ENCODE measurements at places on chromosomes 11 and 22.

DNA sequence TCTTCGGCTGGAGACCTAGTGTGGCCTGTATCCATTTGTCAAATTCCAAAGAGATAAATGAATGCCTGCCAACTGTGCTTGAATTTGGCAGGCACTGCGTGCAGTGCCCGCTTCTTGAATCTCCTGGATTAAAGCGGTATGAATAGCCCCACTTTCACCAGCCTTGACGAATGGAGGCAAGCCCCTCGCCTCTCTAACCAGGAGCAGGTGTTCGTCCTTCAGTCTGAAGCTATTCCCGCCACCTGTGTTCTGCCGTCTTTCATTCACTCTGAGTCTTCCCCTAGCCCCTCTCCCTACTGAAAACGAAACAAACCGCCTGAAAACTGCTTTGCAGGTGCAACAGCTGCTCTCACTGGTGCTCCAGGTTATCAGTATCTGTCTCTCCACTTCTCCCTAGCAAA, 11.2 kb downstream of the NLRP14 start:
- DNase-seq = no peak

DNA sequence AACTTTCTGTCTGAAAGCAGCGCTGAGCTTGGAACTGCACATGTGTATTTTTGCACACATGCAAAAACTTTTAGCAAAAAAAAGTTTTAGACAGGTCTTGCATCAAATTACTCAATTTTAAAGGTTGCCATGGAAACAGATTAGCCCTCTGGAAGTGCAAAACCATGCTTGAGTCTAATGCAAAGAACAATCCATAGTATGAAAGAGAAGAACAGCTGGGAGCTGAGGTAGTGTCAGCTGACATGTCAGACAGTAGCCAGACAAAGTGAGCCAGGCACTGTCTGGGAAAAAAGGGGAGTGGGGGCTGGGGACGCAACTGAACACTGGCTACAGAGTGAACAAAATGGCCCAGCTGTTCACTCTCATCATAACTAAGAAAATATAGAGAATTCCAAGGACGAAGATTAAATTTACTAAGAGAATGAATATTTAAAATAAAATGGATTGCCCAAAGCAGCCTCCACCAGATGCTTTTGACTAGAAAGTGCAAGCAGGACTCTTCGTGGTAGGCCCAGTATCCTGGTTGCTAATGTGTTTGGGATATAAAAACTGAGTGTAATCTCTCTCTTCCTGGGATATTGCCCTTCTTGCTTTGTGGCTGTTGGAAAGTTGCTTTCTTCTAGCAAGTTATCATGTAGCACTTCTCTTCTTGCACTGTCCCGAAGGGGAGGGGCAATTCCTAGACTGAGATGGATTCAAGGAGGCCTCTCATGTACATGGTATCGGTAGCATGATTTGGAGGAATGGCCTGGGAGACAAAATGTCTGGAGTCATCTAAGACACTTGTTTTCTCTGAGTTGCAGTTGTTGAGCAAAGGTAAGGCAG, 434.1 kb upstream of the FAT3 start:
- no peak for DNase-seq

DNA sequence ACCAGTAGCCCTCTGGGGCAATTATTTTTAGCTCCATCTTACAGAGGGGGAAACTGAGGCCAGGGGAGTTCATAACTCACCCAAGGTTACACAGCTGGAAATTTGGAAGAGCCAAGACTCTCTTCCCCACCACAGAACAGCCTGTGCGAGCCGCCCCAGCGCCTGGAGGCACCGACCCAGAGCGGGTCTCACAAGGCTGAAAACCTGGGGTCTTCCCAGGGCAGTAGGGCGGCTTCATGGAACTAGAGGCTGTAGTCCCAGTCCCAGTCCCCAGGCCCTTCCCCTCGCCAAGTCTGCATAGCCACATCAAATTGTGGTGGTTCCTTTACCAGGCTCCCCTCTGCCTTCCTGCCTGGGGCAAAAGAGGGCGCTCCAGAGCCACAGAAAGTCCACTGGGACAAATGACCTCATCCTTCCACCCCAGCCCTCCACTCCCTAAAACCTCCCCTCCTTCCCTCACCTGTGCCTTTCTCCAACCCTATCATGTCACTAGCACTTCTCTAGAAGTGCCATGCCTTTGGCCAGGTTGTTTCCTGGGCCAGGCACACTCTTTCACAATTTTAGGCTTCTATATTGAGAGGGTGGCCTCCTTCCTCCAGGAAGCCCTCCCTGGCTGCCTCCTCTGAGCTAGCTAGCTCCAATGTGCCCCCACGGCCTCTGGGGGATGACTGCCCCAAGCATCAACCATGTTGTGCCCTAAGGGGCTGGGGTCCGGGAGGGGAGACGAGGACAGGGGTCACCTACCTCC, 15.2 kb upstream of the CDC42EP1 start:
- no peak for DNase-seq

GRCh38 chr22:34736081-34736480, 329.9 kb upstream of the ISX start:
- no peak for DNase-seq

DNA sequence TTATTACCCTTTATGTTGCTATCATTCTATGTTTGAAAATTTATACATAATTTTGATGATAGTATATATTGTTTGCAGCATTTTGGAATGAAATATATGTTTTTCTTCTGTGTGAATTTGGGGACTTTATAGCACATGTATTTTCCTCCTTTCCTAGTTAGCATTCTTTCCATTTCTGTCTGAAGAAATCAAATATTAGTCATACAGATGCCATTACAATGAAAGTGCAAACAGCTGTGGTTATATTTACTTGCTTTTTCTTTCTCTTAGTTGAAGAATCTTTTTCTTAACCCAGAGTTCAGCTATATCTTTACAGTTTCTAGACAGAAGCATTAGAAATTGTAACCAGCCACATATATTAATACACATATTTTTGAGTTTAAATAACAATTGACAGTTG, 753.1 kb upstream of the ARHGAP42 start:
- DNase-seq = no peak

GRCh38 chr22:23250056-23250784, 69.9 kb downstream of the BCR start:
- no peak for DNase-seq

DNA sequence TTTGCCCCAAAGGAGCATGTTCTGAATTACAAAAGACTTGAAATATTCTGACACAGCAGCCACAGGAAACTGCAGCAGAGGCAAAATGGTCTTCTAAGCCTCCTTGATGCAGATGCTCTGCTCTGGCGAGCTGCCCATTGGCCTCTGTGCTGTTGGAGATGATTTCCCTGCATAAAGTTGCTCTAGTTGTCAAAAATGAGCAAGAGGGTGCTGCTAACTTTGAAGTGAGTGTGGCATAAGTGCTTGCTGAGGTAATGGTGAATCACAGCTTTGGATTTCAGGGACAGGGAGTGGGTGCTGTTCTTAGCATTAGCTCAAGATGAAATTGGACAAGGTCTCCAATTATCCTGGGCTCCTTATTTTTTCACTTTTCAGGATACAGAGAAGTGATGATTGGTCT, 435.4 kb downstream of the TMEM135 start:
- no peak for DNase-seq
